ENCODE measurements at places on chromosomes 12 and 14. TPM values are rescaled to one million over a fixed set of nuclear protein-coding genes. Genes with fewer than 3 reads are reported as not detected.

Gene ATP2A2
- total RNA-seq, result 142 TPM

Gene GPRC5A
- 7.0 TPM for total RNA-seq

Gene AICDA
- 0.37 TPM for total RNA-seq

Gene ADAM21
- total RNA-seq, result not detected

Gene APOF
- total RNA-seq, result not detected

Gene GAS2L3
- 1.8 TPM for total RNA-seq

Gene GPR137C
- total RNA-seq, result not detected

Gene LRIG3
- 202 TPM for total RNA-seq

Gene RIPK3
- 11.2 TPM for total RNA-seq

Gene LPAR5
- 6.1 TPM for total RNA-seq

Gene CLEC14A
- not detected for total RNA-seq

Gene SRRM4
- not detected for total RNA-seq

DNA sequence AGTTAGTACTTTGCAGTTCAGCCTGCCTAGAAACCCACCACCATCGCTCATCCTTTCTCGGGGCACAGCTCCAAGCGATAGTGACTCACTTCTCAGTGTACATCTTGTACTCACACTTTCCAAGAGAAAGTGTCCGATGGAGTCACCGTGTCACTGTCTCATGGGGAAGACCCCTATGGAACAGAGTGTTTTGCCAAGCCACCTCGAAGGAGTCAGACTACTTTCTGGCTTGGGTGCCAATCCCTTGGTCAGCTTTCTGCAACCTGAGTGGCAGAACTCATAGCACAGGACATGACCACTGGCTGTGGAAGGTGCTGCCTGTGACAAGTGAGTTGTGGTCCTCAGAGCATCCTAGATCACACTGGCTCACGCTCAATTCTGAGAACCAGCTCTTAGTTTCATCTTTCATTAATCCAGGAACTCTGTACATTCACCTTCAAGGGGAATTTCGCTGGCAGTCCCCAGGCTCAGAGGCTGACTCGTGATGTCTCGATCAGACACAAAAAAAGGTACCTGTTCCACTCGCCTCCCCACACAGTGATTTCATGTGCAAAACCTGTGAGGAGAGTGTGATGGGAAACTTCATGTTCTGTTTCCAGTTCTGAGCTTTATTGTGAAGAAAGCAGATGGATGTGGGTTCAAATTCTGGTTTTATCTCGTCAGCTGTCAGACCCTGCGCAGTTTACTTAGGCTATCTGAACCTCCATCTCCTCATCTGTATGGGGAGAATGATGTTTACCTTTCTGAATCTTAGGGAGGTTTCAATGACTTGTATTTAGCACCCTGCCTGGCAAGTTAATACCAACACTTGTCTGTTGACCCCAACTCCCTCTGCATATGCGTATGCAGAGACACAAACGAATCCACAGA, 127.3 kb upstream of the CCND2 start:
- no peaks in the 10 kb centered on the region for H3K36me3 ChIP-seq
- no peaks in the 10 kb centered on the region for H3K4me1 ChIP-seq
- H3K4me3 ChIP-seq, result no peak overlapping the region
- DNase-seq, result no peak
- H3K27ac ChIP-seq, result no peak overlapping the region

DNA sequence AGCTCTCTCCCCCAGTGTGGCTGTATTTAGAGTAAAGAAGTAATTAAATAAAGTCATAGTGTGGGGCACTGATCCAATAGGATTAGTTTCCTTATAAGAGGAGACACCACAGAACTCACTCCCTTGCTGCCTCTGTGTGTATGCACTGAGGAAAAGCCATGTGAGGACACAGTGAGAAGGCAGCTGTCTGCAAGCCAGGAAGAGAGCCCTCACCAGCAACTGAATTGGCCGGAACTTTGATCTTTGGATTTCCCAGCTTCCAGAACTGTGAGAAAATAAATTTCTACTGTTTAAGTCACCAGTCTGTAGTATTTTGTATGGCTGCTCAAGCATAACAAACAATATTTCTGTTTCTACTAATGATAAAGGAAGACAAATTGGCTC, 368.7 kb upstream of the PRICKLE1 start:
- no peak for DNase-seq
- H3K27ac ChIP-seq, result no peak overlapping the region
- H3K27me3 ChIP-seq, result no peaks in the 10 kb centered on the region
- no peaks in the 10 kb centered on the region for H3K36me3 ChIP-seq
- no peaks in the 10 kb centered on the region for H3K4me1 ChIP-seq

DNA sequence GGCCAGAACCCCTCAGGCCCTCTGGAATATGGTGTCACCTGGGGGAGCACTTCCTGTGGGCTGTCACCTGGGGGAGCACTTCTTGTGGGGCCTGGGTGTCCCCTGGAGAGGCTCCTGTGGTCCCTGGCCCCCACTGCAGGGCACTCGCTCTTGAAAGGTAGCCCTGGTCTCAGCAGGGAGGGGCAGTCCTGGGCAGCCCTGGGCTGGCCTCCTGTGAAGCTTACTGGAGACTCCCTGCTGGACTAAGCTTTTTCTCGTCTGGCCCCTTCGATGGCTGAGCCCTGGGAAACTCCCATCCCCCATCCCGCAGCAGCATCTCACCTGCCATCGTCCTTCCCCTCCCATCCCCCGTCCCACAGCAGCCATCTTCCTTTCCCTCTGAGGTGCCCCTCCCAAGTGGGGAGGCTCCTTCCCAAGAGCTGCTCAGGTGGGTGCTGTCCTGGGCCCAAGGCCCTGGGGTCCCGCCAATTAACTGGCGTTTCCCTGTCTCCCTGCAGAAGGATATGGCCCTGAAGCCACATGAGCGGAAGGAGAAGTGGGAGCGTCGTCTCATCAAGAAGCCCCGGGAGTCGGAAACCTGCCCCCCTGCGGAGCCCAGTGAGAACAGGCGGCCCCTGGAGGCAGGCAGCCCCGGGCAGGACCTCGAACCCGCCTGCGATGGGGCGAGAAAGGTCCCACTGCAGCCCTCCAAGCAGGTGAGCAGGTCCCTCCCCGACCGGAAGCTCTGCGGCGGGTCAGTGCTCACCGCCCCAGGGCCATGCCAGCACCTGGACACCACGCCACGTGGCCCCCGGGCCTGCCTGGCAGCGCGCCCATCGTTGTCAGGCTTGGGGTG, 17.9 kb downstream of the FBRSL1 start:
- peaks cover 53% of the 10 kb centered on the region for H3K4me1 ChIP-seq
- DNase-seq, result no peak
- H3K36me3 ChIP-seq, result peaks cover 47% of the 10 kb centered on the region
- no peak overlapping the region for H3K4me3 ChIP-seq
- no peaks in the 10 kb centered on the region for H3K27me3 ChIP-seq

GRCh38 chr14:93033084-93033982, 82.4 kb downstream of the ITPK1 start:
- H3K4me1 ChIP-seq, result peaks cover 46% of the 10 kb centered on the region
- H3K4me3 ChIP-seq, result no peak overlapping the region
- H3K36me3 ChIP-seq, result no peaks in the 10 kb centered on the region
- no peaks in the 10 kb centered on the region for H3K27me3 ChIP-seq
- no peak overlapping the region for H3K27ac ChIP-seq

DNA sequence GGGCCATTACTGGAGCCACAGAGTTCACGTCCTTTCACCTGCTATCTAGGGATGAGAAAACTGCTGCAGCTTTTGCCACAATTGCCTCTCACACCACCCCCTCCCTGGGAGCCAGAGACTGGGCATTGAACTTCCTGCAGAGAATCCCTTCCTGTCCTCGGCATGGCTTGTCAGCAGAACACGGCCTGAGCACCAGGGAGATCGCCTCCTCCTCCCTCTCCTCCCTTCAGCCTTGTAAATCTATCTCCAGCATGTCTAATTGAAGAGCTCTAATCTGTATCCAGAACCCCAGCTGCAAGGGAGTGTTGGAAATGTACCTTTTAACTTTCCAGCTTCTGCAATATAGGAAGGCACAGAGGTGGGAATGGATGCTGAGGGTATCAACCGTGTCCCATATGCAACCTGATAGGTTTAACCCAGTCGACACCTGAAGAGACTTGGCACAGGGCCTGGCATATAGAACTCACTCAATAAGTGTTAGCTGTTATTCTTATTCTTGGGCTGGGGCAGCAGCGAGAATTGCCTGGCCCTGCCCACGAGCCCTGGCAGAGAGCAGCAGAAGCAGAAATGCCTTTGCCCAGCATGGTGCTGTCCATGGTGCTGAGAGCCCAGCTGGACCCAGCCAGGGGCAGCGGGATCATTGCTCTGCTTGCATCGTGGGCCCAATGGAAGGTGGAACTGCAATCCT, 26.8 kb downstream of the TMEM63C start:
- no peaks in the 10 kb centered on the region for H3K36me3 ChIP-seq
- H3K27me3 ChIP-seq, result peaks cover 27% of the 10 kb centered on the region
- no peak overlapping the region for H3K4me3 ChIP-seq
- peak; percentile 69 for DNase-seq

- H3K27ac ChIP-seq, result no peak overlapping the region
- DNase-seq, result no peak
- no peak overlapping the region for H3K4me3 ChIP-seq
- no peaks in the 10 kb centered on the region for H3K36me3 ChIP-seq
- H3K27me3 ChIP-seq, result no peaks in the 10 kb centered on the region
Observed at GRCh38 chr12:23729359-23729758, 220.1 kb downstream of the SOX5 start.

GRCh38 chr14:70907996-70908934, 1.0 kb downstream of the PCNX1 start:
- H3K36me3 ChIP-seq, result no peaks in the 10 kb centered on the region
- DNase-seq, result peak; percentile 42
- H3K27ac ChIP-seq, result peak overlapping the region; percentile 96
- peaks cover 65% of the 10 kb centered on the region for H3K4me1 ChIP-seq

DNA sequence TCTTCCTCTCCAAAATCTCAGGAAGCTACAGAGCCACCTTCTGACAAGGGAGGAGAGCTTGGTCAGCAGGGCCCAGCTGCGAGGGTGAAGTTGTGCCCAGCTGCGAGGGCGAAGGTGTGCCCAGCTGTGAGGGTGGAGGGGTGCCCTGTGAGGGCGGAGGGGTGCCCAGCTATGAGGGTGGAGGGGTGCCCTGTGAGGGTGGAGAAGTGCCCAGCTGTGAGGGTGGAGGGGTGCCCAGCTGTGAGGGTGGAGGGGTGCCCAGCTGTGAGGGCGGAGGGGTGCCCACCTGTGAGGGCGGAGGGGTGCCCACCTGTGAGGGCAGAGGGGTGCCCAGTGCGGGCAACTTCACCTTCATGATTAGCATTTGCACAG, 20.4 kb upstream of the TTC7B start:
- H3K4me3 ChIP-seq, result no peak overlapping the region
- H3K27me3 ChIP-seq, result no peaks in the 10 kb centered on the region
- H3K27ac ChIP-seq, result no peak overlapping the region
- peaks cover 7% of the 10 kb centered on the region for H3K4me1 ChIP-seq
- DNase-seq, result no peak

DNA sequence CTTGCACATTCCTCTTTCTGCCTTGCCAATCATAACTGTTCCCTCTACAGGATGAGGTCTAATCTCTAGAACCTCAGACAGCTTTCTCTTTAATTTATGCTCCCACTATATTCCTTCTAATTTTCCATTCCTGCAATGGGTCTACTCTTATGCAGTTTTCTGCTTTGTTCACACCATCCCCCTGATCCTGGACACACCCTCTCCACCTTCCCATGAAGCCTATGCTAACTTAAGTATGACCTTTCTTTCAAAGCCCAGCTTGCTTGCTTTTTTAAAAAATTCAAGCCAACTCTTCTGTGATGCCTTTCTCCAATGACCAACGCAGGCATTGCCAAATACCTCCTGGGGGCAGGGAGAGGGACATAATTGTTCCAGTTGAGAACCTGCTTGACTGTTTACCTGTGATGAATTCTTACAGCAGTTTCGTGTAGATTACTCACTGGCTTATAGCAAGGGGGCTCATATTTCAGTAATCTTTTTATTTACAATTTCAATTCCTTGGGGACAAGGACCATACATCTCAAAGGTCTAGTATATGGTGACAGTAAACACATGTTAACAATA, 7.8 kb downstream of the SLC38A1 start:
- no peak overlapping the region for H3K4me3 ChIP-seq
- H3K27me3 ChIP-seq, result no peaks in the 10 kb centered on the region
- H3K27ac ChIP-seq, result peak overlapping the region; percentile 2
- H3K4me1 ChIP-seq, result peaks cover 88% of the 10 kb centered on the region
- no peaks in the 10 kb centered on the region for H3K36me3 ChIP-seq
- peak; percentile 34 for DNase-seq

DNA sequence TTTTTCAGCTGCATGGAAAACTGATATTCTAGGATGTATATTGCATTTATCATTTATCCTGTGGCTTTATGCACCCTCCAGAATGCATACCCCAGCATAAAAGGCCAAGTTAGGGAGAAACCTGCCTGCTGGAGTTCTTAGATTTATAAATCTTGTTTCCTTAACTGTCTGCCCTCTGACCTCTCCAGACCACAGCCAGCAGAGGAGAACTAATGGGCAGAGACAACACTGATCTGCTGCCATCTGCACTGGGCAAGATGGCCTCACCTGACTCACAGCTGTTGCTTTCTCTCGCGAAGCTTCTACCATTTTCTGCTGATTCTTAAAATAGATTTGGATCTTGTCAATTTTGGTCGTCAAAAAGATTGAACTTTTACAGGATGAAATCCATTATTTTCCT, 65.8 kb downstream of the PPP2R5C start:
- no peak overlapping the region for H3K4me3 ChIP-seq
- no peak for DNase-seq
- peaks cover 93% of the 10 kb centered on the region for H3K4me1 ChIP-seq
- H3K36me3 ChIP-seq, result peaks cover 5% of the 10 kb centered on the region
- no peak overlapping the region for H3K27ac ChIP-seq
- no peaks in the 10 kb centered on the region for H3K27me3 ChIP-seq

GRCh38 chr12:48163150-48163747, 5.9 kb upstream of the ASB8 start:
- H3K4me1 ChIP-seq, result no peaks in the 10 kb centered on the region
- no peaks in the 10 kb centered on the region for H3K27me3 ChIP-seq

DNA sequence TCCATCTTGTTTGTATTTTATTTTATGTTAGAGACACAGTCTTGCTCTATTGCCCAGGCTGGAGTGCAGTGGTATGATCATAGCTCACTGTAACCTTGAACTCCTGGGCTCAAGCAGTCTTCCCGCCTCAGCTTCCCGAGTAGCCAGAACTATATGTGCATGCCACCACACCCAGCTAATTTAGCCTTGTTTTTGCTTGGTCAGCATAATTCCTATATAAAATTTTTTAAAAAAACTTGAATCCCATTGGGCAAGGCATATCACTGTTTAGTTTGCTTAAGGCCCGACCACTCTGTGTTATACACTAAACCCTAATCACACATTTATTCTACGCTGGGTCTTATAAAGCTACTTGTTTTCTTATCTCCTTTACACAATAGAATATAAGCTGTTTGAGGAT, 266.4 kb downstream of the AKAP6 start:
- H3K4me3 ChIP-seq, result no peak overlapping the region
- H3K4me1 ChIP-seq, result peaks cover 6% of the 10 kb centered on the region
- no peaks in the 10 kb centered on the region for H3K36me3 ChIP-seq
- H3K27me3 ChIP-seq, result no peaks in the 10 kb centered on the region
- no peak for DNase-seq
- no peak overlapping the region for H3K27ac ChIP-seq

- H3K36me3 ChIP-seq, result no peaks in the 10 kb centered on the region
- no peak overlapping the region for H3K27ac ChIP-seq
- H3K4me1 ChIP-seq, result no peaks in the 10 kb centered on the region
- no peaks in the 10 kb centered on the region for H3K27me3 ChIP-seq
- no peak for DNase-seq
- no peak overlapping the region for H3K4me3 ChIP-seq
Observed at GRCh38 chr14:32059702-32060101, 17.4 kb upstream of the ARHGAP5 start.
